Activated naive CD8-positive, alpha-beta T cell treated with anti-CD3 and anti-CD28 coated beads for 36 hours (primary cell): ENCODE measurements at places on chromosomes 2 and 18.

DNA sequence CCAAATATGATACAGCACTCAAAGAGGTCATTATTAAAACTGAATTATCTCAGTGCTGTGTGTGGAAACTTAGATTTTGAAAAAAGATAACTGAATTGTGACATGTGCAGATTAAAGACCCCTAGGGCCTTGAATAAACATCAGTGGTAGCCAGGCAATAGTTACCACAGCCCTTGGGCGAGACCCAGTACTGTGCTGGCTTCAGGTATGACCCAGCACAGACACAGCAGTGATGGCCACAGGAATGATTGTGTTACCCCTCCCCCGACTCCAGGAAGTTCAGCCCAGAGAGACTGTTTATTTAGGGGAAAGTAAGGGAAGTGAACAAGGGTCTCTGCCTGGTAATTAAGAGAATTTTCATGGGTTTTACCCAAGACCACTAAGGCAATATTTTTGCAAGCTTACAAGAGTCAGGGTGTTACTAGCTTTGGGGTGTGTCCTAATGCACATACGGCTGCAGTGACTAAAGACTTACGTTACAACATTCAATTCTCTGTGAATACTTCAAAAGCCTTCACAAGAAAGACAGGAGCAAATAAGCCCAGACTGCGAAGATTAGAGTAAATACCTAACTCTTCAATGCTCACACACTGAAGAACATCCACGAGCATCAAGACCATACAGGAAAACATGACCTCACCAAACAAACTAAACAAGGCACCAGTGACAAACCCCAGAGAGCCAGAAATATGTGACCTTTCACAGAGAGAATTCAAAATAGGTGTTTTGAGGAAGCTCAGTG is 28.2 kb upstream of the ITGAV start:
- DNase-seq: no peak

DNA sequence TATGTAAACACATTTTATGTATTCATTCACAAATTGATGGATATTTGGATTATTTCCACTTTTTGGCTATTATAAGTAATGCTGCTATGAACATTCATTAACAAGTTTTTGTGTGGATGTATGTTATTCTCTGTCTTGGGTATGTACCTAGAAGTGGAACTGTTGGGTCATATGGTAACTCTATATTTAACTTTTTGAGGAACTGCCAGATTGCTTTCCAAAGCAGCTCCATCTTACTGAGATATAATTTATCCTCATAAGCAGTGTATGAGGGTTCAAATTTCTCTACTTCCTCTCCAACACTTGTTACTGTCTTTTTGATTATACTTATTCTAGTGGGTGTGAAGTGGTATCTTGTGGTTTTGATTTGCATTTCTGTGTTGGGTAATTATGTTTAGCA is 7.1 kb upstream of the EML6 start:
- no peak for DNase-seq

DNA sequence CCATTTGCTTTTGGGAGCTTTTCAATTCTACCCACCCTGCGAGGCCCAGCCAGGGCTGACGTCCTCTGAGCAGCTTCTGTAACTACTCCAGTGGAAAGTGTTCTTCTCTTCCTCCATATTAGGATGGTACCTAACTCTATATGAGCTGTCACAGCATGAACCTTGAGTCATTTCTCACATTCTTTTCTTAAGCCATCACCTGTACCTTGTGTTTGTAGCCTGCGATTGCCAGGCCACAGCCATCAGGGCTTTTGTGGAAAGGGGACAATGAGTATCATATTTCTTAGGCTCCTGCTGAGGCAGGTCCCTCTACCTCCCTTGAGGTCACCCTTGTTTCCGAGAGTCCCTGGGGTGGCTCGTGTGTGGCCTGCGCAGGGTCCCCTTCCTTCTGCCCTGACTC is 144.5 kb upstream of the DLX2 start:
- no peak for DNase-seq

DNA sequence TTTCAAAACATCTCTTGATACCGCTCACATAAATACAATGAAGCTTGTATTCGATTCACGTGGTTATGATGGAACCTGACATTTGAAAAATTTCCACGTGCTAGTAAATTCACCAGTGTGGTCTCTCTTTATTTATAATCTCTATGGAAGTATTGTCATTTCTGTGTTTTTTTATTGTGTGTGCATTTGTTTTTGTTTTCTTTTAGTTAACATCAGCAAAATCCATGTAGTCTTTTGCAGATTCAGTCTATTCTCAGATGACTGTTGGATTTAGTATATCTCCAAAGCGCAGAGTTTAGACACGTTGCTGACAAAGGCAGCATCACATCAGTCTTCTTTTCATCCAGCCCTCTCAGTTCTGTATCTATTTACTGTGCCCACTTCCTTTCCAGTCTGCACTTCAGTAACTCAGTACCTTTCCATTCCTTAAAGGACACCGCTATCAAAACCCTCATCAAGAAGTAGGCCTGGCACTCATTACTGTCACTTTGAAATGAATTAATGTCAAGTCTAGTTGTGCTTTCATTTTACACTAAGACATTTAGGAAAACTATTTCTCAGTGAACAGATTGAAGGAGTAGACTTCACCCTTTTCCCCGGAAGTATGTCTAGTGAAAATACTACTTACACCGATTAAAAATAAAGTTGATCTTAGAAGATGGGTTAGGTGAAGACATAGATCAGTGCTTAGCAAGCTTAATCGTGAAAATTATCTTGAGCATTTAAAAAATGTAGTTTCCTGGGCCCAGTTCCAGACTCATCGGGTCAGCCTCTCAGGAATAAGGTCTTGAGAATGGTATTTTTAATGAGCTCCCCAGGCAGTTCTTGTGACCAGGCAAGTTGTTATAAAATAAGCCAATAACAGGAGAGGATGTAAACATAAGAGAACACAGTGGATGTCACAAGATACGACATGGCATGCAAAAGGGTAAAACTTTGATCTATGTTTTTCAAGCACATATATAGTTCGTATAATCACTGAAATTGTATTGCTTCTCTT is 506.8 kb upstream of the ZEB2 start:
- DNase-seq: no peak

DNA sequence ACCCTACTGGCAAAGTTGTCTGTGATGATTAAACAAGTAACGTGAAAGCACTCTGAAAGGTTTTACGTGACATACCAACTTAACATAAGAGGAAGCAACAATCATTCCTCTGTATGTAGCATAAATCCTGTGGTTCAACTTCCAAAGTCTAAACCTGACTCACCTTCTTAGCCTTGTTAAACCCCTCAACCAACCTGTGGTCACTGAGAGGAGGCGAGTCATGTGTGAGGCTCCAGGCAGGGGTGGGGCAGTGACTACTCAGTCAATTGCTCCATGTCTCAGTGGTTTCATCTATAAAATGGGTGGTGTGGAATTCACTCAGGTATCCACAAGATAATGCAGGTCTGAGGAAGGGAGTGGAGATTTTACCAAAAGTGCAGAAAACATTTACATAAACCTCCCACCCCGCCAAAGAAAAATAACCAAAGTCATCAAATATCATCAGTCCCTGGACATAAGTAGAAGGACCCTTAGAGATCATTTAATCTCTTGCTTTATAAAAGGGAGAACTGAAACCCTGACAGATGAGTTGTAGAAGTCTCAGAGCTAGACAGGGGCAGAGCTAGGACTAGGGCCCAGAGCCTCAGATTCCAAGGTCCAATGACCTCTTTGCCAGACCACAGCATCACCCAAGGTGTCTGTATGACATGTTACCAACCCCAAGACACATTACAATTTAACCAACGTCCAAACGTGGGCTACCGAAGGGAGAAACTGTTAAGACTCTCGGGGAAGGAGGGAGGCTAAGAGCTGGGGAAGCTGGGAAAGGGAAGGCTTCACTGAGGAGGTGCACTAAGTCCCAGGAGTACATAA is 3.7 kb upstream of the PCBP1 start:
- peak; percentile 57 for DNase-seq

GRCh38 chr2:152251211-152251610 is 75.6 kb upstream of the STAM2 start:
- DNase-seq: no peak

GRCh38 chr2:218344090-218344754 is 12.4 kb upstream of the CATIP start:
- DNase-seq: no peak
